ENCODE measurements at places on chromosomes 13 and 19.

GRCh38 chr13:48317511-48318376 is 14.2 kb downstream of the RB1 start:
- DNase-seq, result no peak

- no peak for DNase-seq
Observed at GRCh38 chr13:77516342-77516789, 19.1 kb upstream of the SCEL start.

DNA sequence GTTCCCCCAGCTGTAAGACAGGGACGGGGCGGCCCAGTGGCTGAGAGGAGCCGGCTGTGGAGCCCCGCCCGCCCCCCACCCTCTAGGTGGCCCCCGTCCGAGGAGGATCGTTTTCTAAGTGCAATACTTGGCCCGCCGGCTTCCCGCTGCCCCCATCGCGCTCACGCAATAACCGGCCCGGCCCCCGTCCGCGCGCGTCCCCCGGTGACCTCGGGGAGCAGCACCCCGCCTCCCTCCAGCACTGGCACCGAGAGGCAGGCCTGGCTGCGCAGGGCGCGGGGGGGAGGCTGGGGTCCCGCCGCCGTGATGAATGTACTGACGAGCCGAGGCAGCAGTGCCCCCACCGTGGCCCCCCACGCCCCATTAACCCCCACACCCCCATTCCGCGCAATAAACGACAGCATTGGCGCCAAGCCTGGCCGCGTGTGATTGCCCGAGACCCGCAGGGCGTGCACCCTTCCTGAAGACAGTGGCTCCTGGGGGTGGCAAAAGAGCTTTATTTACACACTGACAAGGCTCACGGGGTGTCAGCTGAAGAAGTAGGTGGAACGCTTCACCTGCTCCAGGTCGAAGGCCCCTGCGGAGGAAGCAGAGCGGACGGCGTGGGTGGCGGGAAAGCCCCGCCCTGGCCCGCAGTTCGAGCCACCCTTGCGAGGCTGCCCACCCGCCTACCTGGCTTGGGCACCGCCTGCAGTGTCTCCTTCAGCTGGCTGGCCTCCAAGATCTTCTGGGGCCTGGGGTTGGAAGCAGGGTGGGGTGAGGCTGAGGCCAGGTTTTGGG is 16.4 kb downstream of the POLRMT start:
- no peak for DNase-seq

DNA sequence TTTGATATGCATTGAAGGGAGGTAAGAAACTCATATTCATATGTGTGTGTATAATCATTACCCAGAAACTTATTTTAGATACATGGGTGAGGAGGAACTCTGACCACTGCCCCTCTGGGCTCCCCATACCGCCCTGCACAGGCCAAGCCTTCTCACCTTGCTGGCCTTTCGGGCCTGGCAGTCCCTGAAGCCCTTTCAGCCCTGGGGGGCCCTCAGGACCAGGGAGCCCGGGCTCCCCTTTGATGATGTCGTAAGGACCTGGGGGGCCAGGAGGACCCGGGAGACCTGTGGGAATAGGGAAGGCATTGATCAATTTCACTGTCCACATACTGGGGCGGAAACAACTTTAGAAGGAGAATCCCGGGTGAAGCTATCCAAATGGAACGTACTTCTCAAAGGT is 142.3 kb downstream of the COL4A1 start:
- no peak for DNase-seq

- no peak for DNase-seq
Observed at GRCh38 chr19:19402656-19403372, 2.7 kb upstream of the GATAD2A start.

DNA sequence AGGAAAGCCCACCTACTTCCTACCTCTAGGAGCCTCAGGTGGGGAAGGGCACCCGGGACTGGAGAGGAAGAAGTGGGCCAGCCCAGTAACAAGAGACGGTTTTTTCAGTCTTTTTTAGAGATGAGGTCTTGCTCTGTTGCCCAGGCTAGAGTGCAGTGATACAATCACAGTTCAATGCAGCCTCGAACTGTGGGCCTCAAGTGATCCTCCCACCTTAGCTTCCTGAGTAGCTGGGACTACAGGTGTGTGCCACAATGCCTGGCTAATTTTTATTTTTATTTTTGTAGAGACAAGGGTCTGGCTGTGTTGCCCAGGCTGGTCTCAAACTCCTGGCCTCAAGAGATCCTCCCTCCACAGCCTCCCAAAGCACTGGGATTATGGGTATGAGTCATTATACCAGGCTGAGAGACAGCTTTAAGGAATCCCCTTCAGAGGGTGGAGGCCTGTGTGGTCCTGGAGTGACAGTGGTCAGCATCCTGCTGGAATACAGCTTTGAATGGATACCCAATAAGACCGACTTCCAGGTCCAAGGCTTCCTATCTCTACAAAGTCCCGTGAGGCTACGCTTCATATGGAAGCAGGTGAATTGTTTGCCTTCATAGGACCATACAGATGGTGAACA is 63.0 kb downstream of the SLC15A1 start:
- DNase-seq, result no peak

All from T-helper 17 cell (primary cell).